ENCODE measurements at places on chromosomes 11 and 22. TPM values are rescaled to one million over a fixed set of nuclear protein-coding genes. Genes with fewer than 3 reads are reported as not detected.

SLC43A3 gene
- 181 TPM for total RNA-seq

DNA sequence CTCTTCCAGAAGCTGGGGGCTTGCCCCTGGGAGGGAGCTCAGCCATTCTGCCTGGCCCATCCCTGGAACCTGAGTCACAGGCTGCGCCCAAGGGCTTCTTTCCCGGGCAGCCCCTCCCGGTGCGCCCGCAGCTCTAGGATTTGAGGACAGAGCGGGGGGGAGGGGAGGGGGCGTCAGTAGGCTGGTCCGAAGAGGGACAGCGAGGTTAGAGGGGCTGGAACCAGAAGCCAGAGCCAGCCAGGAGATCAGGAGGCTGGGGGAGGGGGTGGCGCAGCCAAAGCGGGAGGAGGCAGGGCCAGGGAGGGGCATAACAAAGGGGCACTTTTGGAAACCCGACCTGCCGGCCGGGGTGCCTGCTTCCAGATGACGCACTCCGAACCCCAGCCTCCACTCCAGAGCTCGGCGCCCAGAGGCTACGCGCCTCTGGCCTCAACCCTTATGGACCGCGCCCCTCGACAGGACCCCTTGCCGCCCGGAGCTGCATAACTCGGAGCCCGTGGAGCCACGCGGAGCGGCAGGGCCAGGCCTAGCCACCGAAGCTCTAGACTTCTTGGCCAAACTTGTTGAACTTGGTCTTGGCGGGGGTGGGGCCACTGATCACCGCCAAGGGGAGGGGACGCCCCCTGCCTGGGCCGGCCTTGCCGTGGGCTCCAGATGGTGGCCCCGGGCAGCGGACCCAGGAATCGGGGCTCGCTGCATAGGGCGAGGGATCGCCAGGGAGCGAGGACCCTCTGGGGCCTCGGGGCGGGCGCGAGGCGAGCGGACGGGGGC lies 744 bp downstream of the PACSIN3 start:
- DNase-seq = no peak
- H3K4me1 ChIP-seq = no peaks in the 10 kb centered on the region
- H3K36me3 ChIP-seq = peaks cover 3% of the 10 kb centered on the region
- peaks cover 44% of the 10 kb centered on the region for H3K27me3 ChIP-seq
- no peak overlapping the region for H3K27ac ChIP-seq
- H3K4me3 ChIP-seq = peak overlapping the region; percentile 47

DNA sequence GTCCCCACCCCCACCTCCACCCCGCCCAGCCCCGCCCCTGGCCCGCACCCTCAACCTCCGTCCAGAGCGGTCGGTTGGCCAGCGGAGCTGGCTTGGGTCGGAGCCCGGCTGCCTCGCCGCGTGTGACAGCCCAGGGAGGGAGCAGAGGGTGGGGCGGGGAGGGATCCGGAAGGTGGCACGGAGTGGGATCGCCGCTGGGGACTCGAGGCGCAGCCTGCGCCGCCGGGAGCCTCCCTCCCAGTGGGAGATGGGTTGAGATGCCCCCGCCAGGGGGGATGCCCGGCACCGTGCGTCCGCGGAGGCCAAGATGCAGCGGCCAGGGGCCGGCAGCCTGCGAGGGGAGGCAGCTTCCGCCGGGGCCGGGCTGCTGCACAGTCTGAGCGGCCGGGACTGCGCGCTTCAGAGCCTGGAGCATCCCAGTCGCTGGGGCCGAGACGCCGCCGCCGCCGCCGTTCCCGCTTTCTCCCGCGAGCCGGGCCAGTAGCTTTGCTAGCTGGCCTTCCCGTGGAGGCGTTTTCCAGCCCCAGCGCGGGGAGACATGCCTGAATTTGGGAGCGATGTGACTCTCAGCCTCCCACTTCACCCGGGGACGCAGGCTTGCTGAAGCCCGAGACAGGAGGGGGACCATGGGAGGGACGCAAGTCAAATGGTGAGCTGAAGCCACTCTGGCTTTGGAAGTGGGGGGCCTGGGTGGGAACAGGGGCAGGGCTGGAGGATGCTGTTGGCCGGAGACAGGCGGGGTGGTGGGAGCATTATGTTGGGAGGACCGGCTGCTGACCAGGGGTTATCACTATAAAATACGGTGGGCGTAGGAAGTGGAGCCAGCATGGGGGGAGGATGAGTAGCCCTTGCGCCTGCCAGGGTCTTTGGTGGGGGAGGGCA lies 40.2 kb downstream of the DIXDC1 start:
- H3K4me1 ChIP-seq = peaks cover 9% of the 10 kb centered on the region
- no peak overlapping the region for H3K27ac ChIP-seq
- peak overlapping the region; percentile 74 for H3K4me3 ChIP-seq
- DNase-seq = no peak
- peaks cover 7% of the 10 kb centered on the region for H3K36me3 ChIP-seq

DNA sequence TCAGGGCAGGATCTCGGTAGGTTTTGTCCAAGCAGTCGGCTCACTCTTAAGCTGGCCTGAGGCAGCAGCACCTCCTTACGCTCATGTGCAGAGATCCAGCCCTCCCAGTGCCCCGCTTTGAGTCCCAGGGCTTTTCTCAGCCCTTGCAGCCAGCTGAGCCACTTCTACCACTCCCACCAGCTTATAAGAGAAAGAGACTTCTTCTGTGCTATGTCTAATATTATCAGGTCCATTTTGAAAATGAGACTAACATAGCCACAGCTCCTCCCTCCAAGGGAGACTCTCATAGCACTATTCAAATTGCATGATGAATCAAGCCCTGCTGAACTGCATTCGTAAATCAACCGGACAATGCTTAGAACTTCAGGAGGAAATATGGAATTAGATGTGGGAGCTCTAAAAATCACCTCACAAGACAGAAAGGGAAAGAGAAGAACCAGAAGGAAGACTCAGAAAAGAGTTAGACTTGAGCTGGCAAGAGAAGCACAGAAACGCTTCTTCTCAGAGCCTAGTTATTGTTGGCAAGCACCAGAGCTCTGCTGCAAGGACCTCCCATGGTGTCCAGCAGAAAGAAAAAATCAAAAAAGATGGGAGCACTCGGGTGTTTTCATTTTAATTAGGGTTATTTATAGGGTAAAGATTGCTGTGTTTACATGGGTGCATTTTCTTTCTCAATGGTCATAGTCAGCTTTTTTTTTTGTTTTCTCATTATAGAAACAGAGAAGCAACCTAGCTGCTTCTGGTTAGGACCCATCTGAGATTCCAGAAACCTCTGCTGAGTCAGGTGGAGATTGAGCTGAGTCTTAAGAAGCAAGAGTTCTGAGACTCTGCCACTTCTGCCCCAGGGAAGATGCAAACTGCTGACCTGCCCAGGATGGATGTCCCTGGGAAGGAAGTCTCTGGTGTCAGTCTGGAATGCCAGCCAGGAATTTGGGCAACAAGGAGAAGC lies 181.4 kb downstream of the ETS1 start:
- peaks cover 17% of the 10 kb centered on the region for H3K4me1 ChIP-seq
- peaks cover 2% of the 10 kb centered on the region for H3K27me3 ChIP-seq
- no peak overlapping the region for H3K27ac ChIP-seq
- H3K36me3 ChIP-seq = no peaks in the 10 kb centered on the region
- no peak for DNase-seq

DNA sequence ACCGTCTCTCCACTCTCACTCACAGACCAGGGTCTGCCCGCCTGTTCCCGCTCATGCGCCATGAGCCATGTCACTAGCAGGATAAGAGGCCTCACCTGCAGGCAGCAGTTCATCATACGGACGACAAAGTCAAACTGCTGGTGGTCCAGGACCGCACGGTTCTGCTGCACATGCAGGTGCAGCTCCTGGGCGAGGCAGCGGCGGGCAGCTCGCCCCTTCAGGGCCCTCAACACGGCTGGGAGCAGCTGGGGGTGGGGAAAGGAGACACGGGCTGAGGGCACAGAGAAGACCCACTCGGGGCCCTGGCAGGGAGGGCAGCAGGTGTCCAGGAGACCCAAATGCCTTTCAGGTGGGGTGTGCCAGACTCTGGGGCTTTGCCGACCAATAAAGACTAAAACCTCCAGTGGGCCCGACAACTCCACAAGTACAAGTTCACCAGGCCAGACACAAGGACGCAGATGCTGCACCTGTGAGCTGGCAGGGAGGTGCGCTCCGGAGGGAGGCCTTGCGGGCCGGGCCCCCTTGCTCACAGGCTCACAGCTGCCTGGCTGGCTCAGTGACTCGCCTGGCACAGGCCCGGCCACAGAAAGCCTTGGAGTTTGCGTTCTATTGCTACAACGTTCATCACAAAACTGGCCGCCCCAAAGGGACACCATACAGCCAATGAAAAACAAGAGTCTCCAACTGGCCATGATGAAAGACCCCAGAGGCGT lies 11.5 kb downstream of the SBF1 start:
- no peak for DNase-seq
- peaks cover under 1% of the 10 kb centered on the region for H3K4me1 ChIP-seq
- no peak overlapping the region for H3K4me3 ChIP-seq

- no peak overlapping the region for H3K27ac ChIP-seq
- no peak overlapping the region for H3K4me3 ChIP-seq
- H3K4me1 ChIP-seq = peaks cover 8% of the 10 kb centered on the region
- H3K36me3 ChIP-seq = no peaks in the 10 kb centered on the region
Observed at GRCh38 chr11:1336836-1337646, 27.6 kb upstream of the TOLLIP start.

Data from activated T-helper 1 cell treated with anti-CD3 and anti-CD28 coated beads, Interleukin-12 subunit alpha, Interleukin-12 subunit beta, Interleukin-2, Interleukin-4 antibody, amounts not matched to agents 30 ng/mL and 10 ng/mL and 1 ng/mL, durations not matched to agents 14 hours and 24 hours and 36 hours (primary cell).